ENCODE measurements at places on chromosomes 7 and 10.

DNA sequence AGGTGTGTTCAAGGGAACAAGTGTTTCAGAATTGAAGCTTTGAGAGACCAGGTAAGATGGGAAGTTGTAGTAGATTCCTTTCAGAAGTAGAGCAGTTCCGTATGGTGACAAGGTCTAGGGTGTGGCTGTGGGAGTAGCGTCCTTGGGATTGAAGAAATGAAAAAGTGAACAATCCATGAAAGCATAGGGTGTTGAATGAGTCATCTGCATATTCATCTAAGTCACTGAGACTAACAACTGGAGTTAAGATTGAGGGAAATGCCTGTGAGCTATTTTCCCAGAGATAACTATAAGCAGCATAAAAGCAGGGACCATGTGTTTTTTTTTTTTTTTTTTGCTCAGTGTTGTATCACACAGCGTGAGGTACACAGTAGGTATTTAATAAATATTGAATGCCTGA, 134.8 kb downstream of the PHTF2 start:
- no peak for DNase-seq

GRCh38 chr7:7201578-7202374, 19.4 kb downstream of the C1GALT1 start:
- DNase-seq = peak; percentile 9

GRCh38 chr10:32882076-32882475, 76.0 kb downstream of the ITGB1 start:
- no peak for DNase-seq

DNA sequence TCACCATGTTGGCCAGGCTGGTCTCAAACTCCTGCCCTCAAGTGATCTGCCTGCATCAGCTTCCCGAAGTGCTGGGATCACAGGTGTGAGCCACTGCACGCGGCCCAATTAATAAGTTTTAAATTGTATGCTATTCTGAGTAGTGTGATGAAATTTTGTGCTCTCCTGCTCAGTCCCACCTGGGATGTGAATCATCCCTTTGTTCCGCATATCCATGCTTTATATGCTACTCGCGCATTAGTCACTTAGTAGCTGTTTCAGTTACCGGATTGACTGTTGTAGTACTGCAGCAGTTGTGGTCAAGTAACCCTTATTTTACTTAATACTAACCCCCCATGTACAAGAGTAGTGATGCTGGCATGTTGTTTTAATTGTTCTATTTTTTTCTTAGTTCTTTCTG, 47.3 kb upstream of the OIT3 start:
- no peak for DNase-seq

DNA sequence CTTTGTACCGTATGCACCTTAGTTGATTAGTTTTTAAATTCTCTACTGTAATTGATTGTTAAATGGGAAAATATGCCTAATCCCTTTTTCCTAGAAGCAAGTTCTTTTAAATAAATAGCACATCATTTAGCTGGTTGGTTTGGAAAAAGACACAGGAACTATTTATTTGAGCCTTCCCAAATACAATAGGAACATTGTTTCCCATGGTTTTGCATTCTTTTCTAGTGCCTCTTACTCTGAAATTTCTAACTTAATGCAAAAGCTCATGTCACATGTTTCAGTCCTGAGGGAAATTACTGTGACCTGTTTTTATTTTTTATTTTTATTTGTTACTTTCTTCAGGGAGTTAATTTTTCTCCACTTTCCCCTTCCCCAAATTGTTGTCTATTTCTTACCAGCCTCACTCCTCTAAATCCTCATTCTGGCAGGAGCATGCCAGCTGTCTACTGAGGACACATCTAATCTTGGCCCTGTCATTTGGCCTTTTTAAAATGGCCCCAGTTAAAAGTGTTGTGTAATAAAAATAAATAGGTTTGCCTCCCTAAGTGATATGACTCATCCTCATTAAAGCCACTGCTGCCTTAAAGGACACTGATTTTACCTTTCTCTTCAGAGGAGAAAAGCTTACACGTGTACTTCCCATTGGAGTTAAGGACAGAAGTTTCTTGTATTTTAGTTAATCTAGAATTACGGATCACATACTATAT, 94.5 kb downstream of the PPP1R3A start:
- DNase-seq = no peak

- DNase-seq = no peak
These were observed 173.6 kb downstream of the PTPRN2 start for GRCh38 chr7:158414002-158414401.

GRCh38 chr10:24579906-24580305, 143.8 kb downstream of the ARHGAP21 start:
- DNase-seq = no peak

GRCh38 chr7:45709168-45710042, 135.2 kb downstream of the ADCY1 start:
- no peak for DNase-seq

- DNase-seq = no peak
These were observed 489.9 kb downstream of the NXPH1 start for GRCh38 chr7:8923164-8923806.

DNA sequence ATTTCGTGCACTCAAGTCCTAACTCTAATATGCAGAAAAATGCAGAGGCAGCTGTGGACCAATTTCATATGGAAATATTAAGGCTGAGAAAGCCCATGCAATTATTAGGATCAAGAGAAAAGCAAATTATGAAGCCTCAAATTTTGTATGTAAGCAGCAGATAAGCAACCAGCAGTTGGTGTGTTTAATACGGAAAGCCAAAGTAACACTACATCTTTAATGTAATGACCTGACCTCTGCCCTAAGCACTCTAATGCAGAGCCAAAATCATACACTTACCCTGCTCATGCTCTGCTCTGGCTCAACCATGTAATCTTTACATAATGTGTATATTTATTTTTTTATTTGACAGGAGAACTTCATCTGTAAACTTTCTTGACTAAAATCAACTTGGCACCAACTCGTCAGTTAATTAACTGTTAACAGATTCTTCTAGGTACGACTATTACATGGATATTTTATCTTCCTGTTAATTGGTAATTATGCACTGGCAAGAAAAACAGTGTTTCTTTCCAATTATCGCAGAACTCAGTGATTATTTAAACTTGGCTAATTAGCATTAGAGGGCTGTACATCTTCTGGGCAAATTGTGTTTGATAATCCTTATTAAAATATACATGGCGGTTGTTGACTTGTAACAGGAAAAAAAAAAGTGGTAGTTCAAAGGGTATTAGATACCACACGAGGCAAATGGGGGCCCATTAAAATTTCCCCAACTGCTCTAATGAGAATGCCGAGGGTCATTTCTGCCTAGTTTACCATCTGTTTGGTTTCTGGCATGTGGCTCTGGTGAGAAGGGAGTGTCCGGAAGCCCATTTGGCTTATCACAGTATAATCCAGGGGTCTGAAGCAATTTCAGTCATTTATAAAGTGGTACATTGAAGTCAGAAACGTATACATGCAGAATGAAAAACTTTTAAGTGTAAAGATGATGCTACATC, 94.5 kb downstream of the RELN start:
- no peak for DNase-seq

- no peak for DNase-seq
These were observed 16.8 kb downstream of the SMO start for GRCh38 chr7:129205126-129205818.

GRCh38 chr10:75208181-75208580, 2.4 kb upstream of the VDAC2 start:
- no peak for DNase-seq

GRCh38 chr10:75736889-75737579, 305.6 kb downstream of the LRMDA start:
- DNase-seq = no peak

DNA sequence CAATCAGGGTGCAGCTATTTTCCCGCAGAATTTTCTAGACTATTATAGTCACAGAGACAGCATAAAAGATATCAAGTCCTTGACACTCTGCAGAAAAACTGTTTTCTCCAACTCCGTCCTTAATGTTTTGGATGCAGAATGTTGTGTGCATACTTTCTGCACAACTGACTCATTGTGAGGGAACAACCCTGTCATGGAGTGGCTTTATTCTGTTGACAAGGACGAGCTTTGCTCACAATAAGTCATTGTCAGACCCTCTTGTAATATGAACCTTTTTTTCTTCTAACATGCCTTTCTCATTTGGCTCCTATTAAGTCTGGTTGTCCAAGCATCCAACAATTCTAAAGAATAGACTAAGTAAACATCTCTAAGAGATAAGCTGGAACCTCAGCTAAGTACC, 17.3 kb downstream of the ABCB4 start:
- DNase-seq = no peak

DNA sequence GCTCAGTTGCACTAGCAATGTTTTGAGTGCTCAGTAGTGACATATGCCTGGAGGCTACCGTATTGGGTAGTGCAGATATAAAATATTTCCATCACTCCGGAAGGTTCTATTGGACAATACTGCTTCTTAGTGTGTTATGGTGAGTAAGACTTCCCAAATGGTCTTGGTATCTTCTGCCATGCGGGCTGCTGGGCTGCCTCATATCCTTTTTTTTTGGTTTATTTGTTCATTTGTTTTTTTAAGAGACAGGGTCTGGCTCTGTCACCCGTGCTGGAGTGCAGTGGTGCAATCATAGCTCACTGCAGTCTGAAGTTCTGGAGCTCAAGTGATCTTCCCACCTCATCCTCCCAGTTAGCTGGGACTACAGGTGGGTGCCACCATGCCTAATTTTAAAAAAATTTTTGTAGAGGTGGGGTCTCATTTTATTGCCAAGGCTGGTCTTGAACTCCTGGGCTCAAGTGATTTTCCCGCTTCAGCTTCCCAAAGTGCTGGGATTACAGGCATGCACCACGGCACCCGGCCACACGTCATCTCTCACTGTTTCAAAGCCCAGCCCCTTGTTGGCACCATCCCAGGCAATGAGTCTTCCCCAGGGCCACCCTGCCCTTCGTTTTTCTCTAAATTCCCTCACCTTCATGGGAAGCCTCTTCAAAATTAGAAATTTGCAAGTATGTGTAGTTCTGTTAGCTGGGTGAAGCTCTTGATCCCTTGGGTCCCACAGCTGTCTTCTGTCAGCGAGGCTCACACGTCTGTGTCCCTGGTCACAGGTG, 111.0 kb upstream of the KLF14 start:
- DNase-seq = no peak

- DNase-seq = no peak
These were observed at the start of gene MEST for GRCh38 chr7:130491841-130492522. Gene MEST (plus strand): TSS chr7:130492085. CDS start chr7:130492314, 229 bp downstream.

DNA sequence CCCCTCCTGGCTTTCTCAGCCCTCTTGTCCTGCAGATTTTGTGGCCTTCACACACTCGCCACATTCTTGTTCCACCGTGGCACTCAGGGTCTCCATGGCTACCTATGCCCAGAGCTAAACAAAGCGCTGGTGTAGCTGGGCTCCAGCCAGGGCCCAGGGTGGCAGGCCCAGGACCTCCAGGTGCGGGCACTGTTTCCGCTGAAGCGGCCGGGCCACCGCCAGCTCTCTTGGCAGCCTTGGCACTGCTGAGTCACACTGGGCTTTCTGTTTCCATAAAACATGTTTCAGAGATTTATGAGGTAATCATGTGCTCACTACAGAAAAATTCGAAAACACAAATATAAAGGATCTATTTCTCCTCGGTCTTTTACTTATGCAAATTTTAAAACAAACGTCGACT, 51.3 kb downstream of the AOC1 start:
- DNase-seq = no peak

GRCh38 chr10:6530211-6530840, 49.8 kb downstream of the PRKCQ start:
- peak; percentile 20 for DNase-seq

DNA sequence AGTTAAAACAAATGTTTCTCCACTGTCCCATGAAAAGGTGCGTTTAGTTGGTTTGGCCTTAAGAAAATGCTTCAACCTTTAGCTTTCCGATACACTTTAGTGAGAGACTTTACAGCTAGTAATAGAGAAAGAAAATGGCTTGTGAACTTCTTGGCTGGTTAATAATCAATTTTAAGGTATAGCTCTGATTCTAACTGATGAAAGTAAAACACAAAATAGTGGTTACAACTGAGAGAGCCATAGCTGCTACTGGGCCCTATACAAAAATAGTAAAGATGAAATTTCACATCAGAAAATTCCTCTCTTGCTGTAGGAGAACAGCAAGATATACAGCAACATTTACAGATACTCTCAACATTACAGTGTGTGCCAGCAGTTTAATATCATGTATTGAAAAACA, 371.4 kb downstream of the PHTF2 start:
- DNase-seq = no peak

- no peak for DNase-seq
These were observed 77.2 kb downstream of the FAM204A start for GRCh38 chr10:118264838-118265470.

GRCh38 chr10:34175121-34175520, 640.0 kb downstream of the PARD3 start:
- no peak for DNase-seq

GRCh38 chr7:141483044-141483443, 68.2 kb upstream of the AGK start:
- no peak for DNase-seq

GRCh38 chr7:20244334-20245120, 27.3 kb upstream of the MACC1 start:
- no peak for DNase-seq

GRCh38 chr7:22357311-22358175, 589 bp upstream of the RAPGEF5 start:
- DNase-seq = no peak

DNA sequence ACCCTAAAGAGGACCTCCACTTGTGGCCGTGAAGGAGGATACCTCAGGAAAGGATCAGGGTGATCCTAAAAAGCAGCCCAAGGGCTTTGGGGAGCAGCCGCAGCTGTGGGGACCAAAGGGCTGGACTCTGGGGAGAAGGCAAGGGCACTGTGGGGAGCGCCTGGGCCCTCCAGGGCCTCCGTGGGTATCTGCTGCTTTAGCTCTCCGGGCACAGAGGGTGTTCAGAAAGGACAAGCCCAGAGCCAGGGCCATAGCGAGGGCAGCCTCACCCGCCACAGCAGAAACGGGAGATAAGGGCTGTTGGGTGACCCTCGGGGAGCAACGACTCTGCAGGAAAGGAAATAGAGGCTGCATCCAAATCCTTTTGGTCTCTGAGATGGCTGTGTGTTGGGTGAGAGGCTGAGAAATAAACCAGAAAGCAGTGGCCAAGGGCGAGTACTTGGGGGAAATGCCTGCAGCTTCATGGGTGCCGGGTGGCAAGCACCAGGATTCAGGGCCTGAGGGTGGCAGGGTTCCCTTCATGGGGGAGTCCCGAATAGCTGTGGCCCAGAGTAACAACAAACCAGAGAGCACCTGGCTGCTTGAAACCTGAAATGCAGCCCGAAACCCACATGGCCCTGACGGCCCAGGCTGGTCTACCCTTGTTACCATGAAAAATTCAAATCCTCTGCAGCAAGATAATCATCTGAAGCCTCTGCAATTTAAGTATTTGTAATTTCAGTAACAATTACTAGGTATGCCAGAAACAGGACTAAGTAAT, 95.2 kb downstream of the VIPR2 start:
- DNase-seq = no peak

DNA sequence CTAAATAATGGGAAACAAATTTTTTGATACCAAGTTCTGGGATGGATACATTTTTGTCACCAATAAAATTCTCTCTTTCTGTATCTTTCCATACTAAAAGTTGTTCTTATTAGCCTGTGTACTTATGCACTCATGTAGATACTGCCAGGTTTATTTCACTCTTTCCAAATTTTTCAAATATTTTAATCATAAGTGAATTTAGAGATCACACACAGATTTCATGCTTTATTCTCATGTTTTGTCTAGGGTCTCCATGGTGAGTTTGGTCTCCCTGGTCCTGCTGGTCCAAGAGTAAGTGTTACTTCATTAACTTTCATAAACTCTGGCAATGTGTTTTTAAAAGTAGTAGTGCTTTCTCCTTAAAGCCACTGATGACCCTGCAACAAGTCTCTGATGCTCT, 20.3 kb downstream of the COL1A2 start:
- no peak for DNase-seq
